Left ventricle myocardium superior (tissue), 1 donor: ENCODE measurements at places on chromosomes 5 and 9. TPM values are rescaled to one million over a fixed set of nuclear protein-coding genes. Genes with fewer than 3 reads are reported as not detected.
A peak's percentile ranks its signal among the peaks of the same experiment; 100 is the strongest.

Gene MAPK9
- total RNA-seq, result 46.5 TPM

DNA sequence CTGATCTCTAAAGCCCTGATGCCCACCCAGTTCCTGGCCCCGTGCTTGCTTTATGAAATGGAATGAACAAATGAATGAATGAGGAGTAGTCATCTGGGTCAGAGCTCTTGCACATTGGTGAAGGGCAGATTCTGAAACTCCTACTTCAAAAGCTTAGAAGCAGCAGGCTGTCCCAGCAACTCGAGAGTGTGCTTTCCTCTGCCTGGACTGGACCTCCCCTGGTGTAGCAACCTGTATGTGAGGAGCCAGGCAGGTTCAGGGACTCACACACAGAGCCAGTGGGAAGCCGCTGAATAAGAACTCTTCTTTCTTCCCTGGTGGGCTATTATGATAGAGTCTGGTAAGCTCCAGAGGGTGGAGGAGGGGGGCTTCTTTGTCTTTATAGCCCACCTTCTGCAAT, 396.4 kb downstream of the CDK5RAP2 start:
- DNase-seq, result no peak

GRCh38 chr5:37665889-37666288, 174.0 kb downstream of the GDNF start:
- peak; percentile 79 for DNase-seq

DNA sequence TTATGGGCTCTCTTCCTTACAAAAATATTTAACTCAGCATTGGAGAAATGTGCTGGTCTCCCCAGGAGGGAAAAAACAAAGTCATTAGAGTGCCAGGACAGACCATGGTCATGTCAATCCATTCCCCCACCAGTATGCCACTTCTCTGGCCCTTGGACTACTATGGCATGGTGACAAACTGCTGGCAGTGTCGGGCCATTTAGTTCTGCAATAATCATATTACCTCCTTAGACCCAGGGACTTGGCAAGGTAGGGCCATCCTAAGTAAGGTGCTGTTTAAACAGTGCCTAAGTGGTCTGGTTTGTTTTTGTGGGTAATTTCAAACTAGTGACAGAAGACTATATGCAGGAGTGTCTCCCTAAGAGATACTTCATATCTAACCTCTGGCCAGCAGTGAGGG, 177.8 kb upstream of the STK32A start:
- DNase-seq, result no peak

- no peak for DNase-seq
Measured at GRCh38 chr5:39717176-39717897, 292.6 kb upstream of the DAB2 start.

- peak; percentile 7 for DNase-seq
Measured at GRCh38 chr9:134570151-134570621, 71.4 kb upstream of the COL5A1 start.
